SHP77 (cell line): ENCODE measurements at places on chromosomes 2 and 18.

DNA sequence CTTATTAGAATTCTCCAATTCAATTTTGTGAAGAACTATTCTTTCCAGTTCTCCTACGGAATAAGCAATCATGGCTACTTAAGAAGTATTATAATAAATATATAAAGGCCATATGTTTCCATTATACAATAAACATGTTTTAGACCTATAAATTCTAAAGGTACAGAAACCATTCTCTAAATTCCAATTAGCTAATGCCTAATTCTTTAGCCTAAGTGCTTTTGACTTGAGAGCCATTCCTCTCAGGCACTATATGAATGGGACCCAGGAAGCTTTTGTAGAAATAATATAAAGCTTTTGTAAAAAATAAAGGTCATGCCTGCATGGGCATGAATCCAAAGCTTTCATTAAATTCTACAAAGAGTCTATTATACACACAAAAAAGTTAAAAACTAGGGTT lies 161.0 kb upstream of the UNC80 start:
- no peak for DNase-seq

DNA sequence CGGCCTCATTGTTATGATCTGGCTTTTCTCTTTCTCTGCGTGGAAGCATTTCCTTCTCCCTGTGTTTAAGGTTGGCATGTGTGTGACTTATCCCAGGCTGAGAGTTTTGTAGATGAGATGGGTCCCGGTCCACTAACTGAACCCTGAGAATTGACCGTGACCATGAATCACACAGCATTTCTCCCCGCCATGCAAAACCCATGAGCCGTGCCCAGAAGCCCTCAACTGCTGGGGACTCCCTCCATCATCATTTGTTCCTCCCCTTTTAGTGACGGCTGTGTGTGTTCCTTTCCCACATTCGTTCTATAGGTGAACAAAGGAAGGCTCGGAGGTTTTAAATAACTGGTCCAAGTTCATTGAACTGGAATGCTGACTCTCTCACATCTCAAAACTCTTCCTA lies 30.1 kb upstream of the TXNDC2 start:
- DNase-seq, result no peak

DNA sequence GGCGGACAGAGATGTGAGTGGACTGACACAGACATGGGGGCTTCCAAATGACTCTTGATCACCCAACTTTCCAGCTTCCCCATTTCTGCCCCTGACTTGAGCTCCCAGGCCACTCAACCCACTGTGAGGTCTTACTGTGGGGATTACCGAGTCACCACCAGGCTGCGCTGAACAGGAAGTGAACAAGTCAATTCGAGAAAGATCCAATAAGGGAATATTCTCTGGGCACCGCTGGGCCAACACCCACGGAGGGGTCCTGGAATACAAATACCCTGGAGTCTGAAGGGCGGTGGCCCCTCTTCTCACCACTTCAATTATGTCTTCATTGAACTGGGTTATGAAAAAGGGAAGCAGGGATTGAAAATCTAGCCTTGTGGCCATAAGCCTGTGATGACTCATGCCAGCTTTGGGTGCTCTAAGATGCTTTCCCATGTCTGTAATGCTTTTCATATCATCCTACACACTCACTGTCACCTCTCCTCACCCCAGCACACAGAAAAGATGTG lies 37.7 kb downstream of the BCL11A start:
- no peak for DNase-seq

GRCh38 chr2:40244675-40245074 lies 207.2 kb downstream of the SLC8A1 start:
- peak; percentile 27 for DNase-seq

- DNase-seq, result no peak
Measured at GRCh38 chr2:231951452-231952035, 10.0 kb upstream of the DIS3L2 start.

GRCh38 chr2:163753726-163754125 lies 17.9 kb upstream of the FIGN start:
- DNase-seq, result no peak

- no peak for DNase-seq
Measured at GRCh38 chr2:237987268-237987667, 20.5 kb downstream of the UBE2F start.

DNA sequence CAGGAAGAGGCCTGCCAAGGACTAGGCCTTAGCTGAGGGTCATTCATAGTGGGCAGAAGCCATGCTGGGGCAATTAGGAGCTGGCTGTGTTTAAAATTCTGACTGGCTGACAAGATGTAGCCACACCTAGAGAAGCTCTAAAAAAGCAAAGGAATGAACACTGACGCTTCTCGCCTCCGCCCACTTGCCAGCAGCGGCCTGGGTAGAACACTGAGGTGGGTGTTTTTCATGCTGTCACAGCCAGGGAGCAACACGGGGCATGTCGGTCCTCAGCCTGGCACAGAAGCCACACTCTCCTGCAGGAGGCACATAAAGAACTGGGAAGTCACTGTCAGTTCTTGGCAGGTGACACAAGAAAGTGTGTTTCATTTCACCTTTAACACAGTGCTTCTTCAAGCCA lies 10.4 kb downstream of the CHST10 start:
- no peak for DNase-seq
